ENCODE measurements at places on chromosomes 7 and 10.

DNA sequence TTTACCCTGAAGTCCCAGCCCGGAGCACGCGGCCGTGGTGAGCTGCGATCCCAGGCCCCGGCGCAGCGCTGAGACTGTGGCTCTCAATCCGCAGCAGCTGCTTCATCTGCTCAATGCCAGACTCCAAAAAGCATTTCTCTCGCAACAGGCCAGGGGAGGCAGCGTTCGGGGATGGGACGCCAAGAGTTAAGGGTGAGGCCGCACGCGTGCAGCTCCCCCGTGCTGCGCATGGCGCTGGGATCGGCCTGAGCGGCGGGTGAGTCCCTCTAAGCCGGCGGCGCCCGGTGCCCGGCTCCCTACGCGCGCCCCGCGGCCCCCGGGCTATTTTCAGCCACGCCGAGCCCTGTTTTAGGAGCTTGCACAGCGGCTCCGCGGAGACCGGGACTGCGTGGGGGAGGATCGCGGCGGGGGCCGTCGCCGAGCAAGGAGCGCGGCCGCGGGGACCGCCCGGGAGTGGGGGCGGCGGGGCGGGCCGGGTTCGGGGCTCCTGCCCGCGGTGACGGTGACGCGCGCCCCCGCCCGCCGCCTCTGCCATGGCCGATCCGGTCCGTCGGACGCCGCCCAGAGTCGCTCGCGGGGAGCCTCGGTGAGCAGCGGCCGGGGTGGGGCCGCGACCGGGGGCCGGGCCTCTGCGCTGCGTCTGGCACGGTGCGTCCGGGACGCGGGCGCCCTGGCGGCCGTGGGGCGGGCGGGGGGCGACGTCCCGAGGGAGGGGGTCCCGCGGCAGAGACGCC lies 29.4 kb upstream of the JAKMIP3 start:
- DNase-seq, result no peak

DNA sequence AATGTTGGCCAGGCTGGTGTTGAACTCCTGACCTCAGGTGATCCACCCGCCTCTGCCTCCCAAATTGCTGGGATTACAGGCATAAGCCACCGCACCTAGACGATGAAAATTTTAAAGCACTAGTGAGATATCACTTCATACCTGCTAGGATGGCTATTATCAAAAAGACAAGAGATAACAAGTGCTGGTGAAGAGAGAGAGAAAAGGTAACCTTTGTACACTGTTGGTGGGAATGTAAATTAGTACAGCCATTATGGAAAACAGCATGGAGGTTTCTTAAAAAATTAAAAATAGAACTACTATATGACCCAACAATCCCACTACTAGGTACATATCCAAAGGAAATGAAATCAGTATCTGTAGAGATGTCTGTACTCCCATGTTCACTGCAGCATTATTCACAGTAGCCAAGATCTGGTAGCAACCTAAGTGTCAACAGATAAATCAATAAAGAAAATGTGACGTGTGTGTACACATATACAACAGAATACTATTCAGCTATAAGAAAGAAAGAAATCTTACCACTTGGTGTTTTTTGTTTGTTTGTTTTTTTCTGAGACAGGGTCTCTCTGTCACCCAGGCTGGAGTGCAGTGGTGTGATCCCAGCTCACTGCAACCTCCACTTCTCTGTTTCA lies 12.5 kb downstream of the MMS19 start:
- DNase-seq, result no peak

- no peak for DNase-seq
Observed at GRCh38 chr10:126431816-126432215, 43.5 kb upstream of the ADAM12 start.

DNA sequence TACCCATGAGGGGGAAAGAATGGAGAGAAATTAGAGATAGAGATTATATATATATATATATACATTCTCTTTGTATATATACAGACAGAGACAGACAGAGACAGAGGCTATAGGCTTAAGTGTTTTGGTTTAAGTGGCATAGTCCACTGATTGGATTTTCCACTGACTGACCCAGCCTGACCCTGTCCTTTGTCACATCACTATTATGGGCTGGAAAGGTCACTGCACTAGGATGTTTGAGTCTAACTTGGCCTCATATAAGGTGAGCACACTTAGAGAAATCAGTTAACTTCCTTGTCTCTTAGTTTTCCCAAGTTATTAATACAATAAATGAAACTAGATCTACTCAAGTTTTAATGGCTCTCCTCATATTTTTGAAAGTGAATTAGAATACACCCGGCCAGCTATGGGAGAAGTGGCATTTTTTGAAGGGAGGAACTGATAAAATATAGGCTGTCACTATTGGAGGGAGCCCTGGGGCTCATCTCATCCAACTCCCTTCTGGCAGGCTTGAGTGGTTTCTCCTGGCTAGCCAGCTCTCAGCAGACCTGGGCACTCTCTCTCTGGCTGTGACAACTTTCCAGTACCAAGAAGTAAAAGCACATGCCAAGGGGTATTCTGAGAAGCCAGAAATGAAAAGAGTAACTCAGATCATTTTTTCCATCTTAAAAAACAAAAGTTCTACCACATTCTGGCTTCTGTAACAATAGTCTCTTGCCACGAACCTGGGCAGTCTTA lies 455.6 kb upstream of the ANKRD30A start:
- no peak for DNase-seq

GRCh38 chr10:133326745-133327650 lies 9.7 kb downstream of the CALY start:
- no peak for DNase-seq

- DNase-seq, result no peak
Observed at GRCh38 chr7:142323706-142324105, 65.8 kb upstream of the PRSS58 start.

GRCh38 chr7:96992192-96993005 lies 13.0 kb upstream of the DLX6 start:
- DNase-seq, result no peak

- no peak for DNase-seq
Observed at GRCh38 chr10:125687507-125688185, 4.7 kb upstream of the TEX36 start.

GRCh38 chr10:119454316-119454715 lies 88.2 kb downstream of the RGS10 start:
- DNase-seq, result no peak

All from NCI-H226 (cell line).